ENCODE measurements at places on chromosomes 2 and 18.

GRCh38 chr2:179268277-179268925 lies 3.8 kb upstream of the SESTD1 start:
- H3K4me3 ChIP-seq: no peak overlapping the region
- H3K27me3 ChIP-seq: no peaks in the 10 kb centered on the region
- H3K36me3 ChIP-seq: no peaks in the 10 kb centered on the region
- H3K27ac ChIP-seq: no peak overlapping the region
- DNase-seq: peak; percentile 62

DNA sequence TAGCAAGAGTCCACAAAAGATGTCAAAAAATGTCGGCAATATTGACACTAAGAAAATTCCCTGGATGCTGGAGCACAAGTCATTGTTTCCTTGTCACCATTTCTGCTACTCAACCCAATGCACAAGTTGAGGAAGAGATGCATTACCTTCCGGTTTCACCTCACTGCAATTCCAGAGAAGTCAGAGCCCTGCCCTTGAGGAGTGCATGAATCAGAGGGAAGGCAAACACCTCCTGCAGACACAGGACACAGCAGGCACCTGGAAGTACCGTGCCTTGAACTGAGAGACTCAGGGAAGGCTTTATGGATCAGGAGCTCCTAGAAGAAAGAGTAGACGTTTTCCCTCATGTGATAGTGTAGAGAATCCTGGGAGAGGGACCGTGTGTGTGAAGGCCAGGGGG lies 62.7 kb upstream of the ARL4C start:
- DNase-seq: no peak
- H3K36me3 ChIP-seq: no peaks in the 10 kb centered on the region
- no peaks in the 10 kb centered on the region for H3K27me3 ChIP-seq
- H3K27ac ChIP-seq: no peak overlapping the region
- H3K4me1 ChIP-seq: no peaks in the 10 kb centered on the region

- no peaks in the 10 kb centered on the region for H3K27me3 ChIP-seq
- DNase-seq: no peak
- no peak overlapping the region for H3K27ac ChIP-seq
Measured at GRCh38 chr18:10514601-10515000, 11.2 kb upstream of the NAPG start.

DNA sequence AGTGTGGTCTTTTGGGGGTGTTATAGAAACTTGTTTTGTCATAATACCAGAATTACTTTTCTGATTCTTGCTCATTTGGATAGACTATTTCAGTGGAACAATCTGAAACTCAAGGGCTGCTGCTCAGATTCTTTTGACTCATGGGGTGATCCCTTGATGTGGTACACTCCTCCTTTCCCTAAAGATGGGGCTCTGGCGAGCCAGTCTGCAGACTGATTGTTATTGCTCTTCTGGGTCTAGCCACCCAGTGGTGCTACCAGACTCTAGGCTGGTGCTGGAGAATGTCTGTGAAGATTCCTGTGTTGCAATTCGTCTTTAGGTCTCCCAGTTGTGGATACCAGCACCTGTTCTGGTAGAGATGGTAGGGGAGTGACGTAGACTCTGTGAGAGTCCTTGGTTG lies 4.2 kb upstream of the MARS2 start:
- no peaks in the 10 kb centered on the region for H3K36me3 ChIP-seq
- no peaks in the 10 kb centered on the region for H3K27me3 ChIP-seq
- DNase-seq: no peak
- H3K27ac ChIP-seq: no peak overlapping the region
- peaks cover 7% of the 10 kb centered on the region for H3K4me1 ChIP-seq

All from common myeloid progenitor, CD34-positive (primary cell).